Fibroblast of the aortic adventitia (primary cell): ENCODE measurements at places on chromosomes 12 and 14. TPM values are rescaled to one million over a fixed set of nuclear protein-coding genes. Genes with fewer than 3 reads are reported as not detected.

CLEC2A gene
- not detected in 2 replicates for total RNA-seq

GPR68 gene
- 1.3 and 17.1 TPM in 2 replicates for total RNA-seq

DNA sequence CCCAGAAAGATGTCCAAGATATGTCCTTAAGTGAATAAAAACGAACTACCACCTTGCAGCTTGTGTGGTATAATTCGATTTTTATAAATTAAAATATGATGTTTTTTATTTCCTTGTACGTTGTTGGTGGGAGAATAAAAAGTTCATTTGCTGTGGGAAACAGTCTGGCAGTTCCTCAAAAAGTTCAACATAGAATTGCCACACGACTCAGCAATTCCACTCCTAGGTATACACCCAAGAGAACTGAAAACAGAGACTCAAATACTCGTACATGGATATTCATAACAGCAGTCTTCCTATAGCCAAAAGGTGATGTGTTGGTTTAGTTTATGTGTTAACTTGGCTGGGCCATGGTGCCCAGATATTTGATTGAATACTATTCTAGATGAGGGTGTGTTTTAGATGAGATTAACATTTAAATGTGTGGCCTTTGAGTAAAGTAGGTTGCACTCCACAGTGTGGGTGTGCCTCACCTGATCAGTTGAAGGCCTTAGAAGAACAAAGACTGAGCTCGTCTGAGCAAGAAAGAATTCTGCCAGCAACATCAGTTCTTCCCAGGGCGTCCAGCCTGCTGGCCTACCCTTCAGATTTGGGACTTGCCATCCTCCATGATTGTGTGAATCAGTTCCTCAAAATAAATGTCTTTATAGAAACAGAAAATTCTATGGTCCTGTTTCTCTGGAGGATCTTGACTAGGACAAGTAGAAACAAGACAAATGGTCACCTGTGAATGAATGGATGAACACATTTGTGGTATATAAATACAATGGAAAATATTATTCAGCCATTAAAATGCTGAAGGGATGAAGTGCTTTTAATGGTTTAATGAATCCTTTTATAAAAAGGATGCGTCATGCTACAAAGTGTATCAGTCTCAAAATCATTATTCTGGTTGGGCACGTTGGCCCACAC lies 5.1 kb upstream of the DENR start:
- no peak for DNase-seq

- DNase-seq, result no peak
Observed at GRCh38 chr12:121614872-121615467, 11.4 kb upstream of the ORAI1 start.

- no peak for DNase-seq
Observed at GRCh38 chr12:25932971-25933370, 25.5 kb upstream of the RASSF8 start.

GRCh38 chr12:51911307-51911706 lies 4.0 kb downstream of the ACVRL1 start:
- no peak for DNase-seq

DNA sequence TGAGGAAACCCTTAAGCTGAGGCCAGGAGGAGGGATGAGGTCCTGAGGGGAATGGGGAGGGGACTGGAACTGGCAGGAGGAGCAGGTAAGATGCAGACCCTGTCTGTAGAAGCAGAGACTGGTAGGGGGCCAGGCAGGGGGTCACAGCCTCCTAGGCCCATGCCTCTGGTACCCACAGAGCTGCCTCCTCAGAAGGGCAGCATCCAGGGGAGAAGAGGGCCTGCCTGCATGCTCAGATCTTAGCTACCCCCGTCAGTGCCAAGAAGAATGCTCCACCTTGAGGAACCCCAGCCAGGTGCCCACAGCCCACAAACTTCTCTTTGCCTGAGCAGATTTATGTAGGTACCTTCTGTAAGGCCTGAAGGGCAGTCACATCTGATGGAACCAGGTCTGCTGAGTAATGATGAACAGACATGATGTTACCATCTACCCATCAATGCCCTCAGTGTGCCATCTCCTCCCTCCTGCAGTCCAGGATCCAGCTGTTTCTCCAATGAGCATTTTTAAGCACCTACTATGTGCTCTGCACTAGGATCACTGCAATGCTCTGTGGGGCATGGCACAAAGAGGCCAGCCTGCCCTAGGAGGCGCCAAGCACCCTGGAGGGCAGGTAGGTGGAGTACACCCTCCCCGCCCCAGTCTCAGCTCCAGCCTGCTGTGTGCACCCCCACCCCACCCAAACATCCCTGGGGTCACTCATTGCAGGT lies 24.8 kb upstream of the ZFP36L1 start:
- DNase-seq, result no peak

- no peak for DNase-seq
Observed at GRCh38 chr14:81176241-81176640, 44.5 kb downstream of the GTF2A1 start.

GRCh38 chr14:26870722-26871617 lies 273.1 kb upstream of the NOVA1 start:
- no peak for DNase-seq

DNA sequence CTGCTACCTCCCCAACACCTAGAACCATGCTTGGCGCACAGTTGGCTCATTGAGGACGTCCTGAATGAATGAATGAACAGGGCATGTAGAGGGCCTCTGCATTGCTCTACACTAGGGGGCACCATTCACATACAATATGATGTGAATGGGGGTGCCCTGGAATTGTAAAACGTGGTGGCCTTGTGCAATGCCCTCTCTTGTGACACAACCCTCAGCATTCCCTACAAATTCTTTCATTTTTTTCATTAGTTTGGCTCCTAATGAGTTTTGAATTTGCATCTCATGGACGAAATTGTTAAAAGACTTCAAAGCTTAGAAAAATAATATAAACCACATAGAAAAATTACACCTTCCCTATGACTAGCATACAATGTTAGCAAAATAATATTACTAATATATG lies 2.3 kb upstream of the DIO2 start:
- peak; percentile 81 for DNase-seq
